ENCODE measurements at places on chromosomes 6 and 20.

- DNase-seq, result no peak
Observed at GRCh38 chr6:48817333-48818051, 645.6 kb downstream of the MMUT start.

- no peak for DNase-seq
Observed at GRCh38 chr6:105510746-105511145, 107.9 kb upstream of the PREP start.

- DNase-seq, result no peak
Observed at GRCh38 chr20:17430125-17430950, 100.8 kb downstream of the BFSP1 start.

DNA sequence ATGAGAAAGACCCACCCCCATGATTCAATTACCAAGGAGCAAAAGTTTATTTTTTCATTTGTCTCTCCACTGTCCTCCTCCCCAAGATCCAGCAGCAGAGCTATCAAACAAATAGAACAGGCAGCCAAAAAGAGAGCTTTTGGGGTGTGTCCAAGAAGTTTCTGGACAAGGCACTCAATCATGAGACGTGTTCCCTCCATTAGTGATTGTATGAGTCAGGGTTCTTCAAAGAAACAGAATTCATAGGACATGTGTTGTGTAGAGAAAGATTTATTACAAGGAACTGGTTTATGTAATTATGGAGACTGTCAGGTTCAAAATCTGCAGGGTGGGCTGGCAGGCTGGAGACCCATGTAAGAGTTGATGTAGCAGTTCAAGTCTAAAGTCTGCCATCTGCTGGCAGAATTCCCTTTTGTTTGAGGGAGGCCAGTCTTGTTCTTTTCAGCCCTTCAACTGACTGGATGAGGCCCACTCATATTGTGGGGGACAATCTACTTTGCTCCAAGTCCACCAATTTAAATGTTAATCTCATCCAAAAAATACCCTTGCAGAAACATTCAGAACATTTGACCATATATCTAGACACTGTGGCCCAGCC is 248.1 kb upstream of the OPRM1 start:
- DNase-seq, result no peak

- no peak for DNase-seq
Observed at GRCh38 chr6:169895926-169896761, 144.7 kb downstream of the ERMARD start.

DNA sequence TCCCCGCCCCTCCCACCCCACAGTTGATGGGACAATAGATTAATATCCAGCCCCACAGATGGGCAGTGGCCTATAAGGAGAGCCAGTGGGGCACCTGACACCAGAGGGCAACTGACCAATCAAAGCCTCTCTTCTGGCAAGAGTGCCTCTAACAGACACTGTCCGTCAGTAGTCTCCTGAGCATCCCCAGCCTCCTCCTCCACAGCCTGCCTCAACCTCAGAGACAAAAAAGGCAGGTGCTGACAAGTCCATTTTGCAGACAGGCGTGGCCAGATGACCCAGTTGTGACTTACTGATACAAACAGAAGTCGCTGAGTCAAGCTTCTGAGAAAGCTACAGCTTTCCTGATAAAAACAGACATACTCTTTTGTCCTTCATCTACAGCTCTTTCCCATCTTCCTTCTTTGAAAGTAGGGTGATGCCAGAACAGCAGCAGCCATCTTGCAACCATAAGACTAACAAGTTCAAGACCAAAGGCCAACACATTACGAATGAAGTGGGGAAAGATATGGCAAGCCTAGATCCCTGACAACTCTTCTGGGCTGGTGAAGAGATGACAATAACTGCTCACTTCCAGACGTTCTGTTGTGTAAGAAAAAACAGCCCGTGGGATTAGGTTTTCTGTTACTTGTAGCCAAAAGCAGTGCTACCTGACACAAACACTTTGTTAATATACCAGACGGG is 12.3 kb downstream of the PPIL1 start:
- no peak for DNase-seq

DNA sequence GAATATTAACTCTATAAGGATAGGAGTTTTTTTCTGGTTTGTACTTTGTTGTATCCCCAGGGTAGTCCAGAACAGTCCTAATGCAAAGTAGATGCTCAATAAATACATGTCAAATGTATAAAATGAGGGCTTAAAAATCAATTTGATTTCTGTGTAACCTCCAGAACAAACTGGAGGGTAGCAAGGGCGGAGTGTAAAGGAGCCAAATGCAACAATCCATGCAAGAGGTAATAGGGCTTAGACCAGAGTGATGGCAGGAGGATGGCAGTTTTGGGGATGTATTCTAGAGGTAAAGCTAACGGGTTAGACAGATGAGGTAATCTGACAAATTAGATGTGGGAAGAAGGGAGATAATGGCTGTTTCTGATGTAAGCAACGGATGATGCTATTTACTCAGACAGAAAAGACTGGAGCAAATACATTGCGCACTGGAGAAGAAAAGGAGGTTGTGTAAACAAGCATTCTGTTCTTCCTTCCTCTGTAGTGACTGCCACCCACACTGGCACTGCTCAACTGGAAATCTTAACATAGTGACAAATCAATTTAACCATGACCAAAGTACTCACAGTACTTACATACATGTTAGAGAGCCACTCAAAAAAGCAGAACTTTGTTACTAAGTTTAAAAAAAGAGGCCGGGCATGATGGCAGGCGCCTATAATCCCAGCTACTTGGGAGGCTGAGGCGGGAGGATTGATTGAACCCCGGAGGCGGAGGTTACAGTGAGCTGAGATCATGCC is 2.0 kb downstream of the ZNF318 start:
- DNase-seq, result no peak

GRCh38 chr20:24781418-24781980 is 167.6 kb upstream of the CST7 start:
- no peak for DNase-seq
